ENCODE measurements at places on chromosomes 6 and 20. TPM values are rescaled to one million over a fixed set of nuclear protein-coding genes. Genes with fewer than 3 reads are reported as not detected.

The MEP1A gene
- total RNA-seq, result not detected

The CALHM5 gene
- 6.3 TPM for total RNA-seq

The ARHGAP40 gene
- not detected for total RNA-seq

The CST3 gene
- total RNA-seq, result 383 TPM

The OR5V1 gene
- total RNA-seq, result not detected
